ENCODE measurements at places on chromosomes 2 and 18.

GRCh38 chr2:55478610-55479304 is 40.8 kb upstream of the CFAP36 start:
- H3K4me3 ChIP-seq: no peak overlapping the region
- no peaks in the 10 kb centered on the region for H3K4me1 ChIP-seq
- DNase-seq: no peak
- no peak overlapping the region for H3K27ac ChIP-seq
- no peaks in the 10 kb centered on the region for H3K36me3 ChIP-seq
- no peaks in the 10 kb centered on the region for H3K27me3 ChIP-seq

- no peak overlapping the region for H3K27ac ChIP-seq
- H3K4me3 ChIP-seq: no peak overlapping the region
- no peaks in the 10 kb centered on the region for H3K36me3 ChIP-seq
- no peaks in the 10 kb centered on the region for H3K27me3 ChIP-seq
- no peak for DNase-seq
These were observed 223.2 kb upstream of the APCDD1 start for GRCh38 chr18:10231220-10231619.

GRCh38 chr2:61255580-61256437 is 93.8 kb downstream of the C2orf74 start:
- peaks cover 51% of the 10 kb centered on the region for H3K36me3 ChIP-seq
- no peak for DNase-seq
- H3K4me1 ChIP-seq: peaks cover 7% of the 10 kb centered on the region
- no peaks in the 10 kb centered on the region for H3K27me3 ChIP-seq
- H3K27ac ChIP-seq: no peak overlapping the region
- H3K4me3 ChIP-seq: no peak overlapping the region

- H3K27ac ChIP-seq: no peak overlapping the region
- H3K36me3 ChIP-seq: no peaks in the 10 kb centered on the region
- no peak for DNase-seq
- H3K27me3 ChIP-seq: no peaks in the 10 kb centered on the region
- H3K4me3 ChIP-seq: no peak overlapping the region
- no peaks in the 10 kb centered on the region for H3K4me1 ChIP-seq
These were observed 334.5 kb upstream of the CDH2 start for GRCh38 chr18:28511413-28511821.

DNA sequence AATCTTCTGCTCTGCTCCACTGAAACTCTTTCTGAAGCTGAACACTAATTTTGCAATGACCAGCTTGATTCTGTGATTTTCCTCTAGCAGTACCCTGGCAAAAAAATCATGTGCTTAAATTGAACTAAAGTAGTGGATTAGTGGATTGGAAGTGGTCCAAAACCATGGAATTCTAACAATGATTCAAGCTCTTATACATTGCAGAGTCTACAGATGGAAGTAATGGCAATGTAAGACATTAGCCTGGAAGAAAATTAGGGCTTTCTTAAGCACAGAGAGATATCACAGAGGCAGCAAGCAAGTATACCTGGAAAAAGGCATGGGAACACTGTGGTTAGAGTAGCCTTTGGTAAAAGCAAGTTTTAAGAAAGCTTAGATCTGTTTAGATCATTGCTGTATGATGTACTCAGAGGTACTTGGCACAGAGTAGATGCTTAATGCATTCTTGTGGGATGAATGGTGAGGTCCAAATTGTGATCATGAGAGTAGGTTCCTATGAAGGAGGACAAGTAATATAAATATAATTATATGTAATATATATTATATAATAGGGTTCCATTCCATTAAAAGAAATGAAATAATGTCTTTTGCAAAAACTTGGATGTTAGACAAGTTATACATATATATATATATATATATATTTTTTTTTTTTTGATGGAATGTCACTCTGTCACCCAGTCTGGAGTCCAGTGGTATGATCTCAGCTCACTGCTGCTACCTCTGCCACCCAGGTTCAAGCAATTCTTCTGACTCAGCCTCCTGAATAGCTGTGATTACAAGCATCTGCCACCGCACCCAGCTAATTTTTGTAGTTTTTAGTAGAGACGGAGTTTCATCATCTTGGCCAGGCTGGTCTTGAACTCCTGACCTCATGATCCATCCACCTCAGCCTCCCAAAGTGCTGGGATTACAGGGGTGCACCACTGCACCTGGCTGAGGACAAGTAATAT is 172.2 kb upstream of the SCN7A start:
- no peaks in the 10 kb centered on the region for H3K4me1 ChIP-seq
- H3K4me3 ChIP-seq: no peak overlapping the region
- DNase-seq: no peak
- no peak overlapping the region for H3K27ac ChIP-seq
- H3K27me3 ChIP-seq: no peaks in the 10 kb centered on the region

DNA sequence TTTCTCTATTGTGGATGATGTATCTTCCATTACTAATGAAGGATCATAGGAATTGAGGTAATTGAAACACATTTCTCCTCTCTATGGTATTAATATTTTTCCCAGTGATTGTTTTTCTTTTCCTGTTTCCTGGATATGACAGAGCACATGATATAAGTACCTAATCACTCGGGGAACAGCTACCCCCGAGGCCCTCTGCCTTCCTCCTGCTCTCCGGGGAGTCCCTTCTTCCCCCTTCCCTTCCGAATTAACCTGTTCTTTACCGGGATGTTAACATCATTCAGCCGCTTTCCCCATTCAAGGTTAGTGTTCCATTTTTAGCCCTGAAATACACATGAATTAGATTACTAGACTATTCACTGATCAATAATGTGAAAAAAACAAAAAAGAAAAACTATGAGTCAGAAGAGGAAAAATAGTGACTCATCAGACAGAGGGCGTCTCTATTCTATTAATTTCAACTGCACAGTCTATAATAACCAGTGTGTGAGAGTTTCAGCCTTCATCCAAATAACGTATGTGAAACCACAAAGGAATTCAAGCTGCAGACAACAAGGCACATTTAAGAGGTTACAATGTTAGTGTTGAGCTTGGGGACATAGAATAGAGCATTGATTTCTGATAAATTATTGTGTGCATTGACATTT is 450.8 kb downstream of the DLGAP1 start:
- H3K4me1 ChIP-seq: peaks cover 6% of the 10 kb centered on the region
- H3K27me3 ChIP-seq: peaks cover 6% of the 10 kb centered on the region
- DNase-seq: no peak
- no peaks in the 10 kb centered on the region for H3K36me3 ChIP-seq
